ENCODE measurements at places on chromosomes 1 and 21. TPM values are rescaled to one million over a fixed set of nuclear protein-coding genes. Genes with fewer than 3 reads are reported as not detected.

DNA sequence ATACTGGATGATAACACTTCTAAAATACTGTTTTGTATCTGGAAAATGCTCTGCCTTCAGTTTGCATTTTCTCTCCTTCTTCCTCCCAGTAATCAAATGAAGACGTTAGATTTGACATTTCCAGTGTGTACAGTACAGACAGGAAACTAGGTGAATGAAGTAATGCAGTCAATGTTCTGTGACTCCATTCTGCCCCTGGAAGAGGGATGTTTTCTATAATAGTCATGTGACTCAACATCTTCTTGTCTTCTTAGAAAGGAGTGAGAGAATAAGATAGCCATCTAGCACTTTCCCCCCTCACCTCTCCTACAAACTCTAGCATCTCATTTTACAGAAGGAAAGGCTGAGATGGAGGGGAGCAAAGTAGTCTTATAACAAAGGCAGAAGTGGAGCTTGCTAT, 77.6 kb downstream of the DDR2 start:
- DNase-seq: no peak

MFSD2A gene
- total RNA-seq: 28.7 TPM

PHTF1 gene
- total RNA-seq: 17.5 TPM

DNA sequence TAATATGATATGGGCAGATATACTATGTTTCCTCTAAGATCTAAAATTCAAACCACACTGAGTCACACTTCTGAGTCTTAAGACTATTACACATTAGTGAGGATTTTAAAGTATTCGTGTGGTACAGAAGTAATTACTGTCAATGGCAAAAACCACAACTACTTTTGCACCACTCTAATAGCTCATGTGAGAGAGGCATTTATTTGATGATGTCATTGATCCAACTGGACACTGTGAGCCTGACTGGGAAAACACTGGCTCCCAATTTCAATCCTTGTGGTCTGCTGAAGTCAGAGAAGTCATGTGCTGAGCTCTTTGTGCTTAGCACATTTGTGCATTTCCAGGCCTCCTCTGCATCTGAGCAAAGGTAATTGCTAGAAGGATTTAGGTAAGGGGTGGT, 377.8 kb downstream of the USH2A start:
- DNase-seq: no peak

DNA sequence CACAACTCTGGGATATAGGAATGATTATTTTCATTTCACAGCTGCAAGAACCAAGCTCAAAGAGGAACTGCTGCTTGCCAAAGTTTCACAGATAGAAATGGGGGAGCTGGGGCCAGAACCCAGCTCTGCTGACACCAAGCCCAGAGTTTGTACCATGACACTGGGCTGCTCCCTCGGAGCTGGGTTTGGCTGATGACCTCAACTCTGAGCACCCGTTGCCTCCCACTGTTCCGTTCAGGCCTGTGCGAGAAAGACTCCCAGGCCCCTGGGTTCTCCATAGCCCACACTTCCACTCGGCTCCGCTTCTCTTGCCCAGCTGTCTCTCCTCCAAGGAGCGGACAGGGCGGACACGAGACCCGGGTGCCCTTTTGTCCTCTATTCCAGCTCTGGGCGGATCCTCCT, 55.2 kb downstream of the NGF start:
- no peak for DNase-seq

S100A5 gene
- 0.61 TPM for total RNA-seq

Measured in CD8-positive, alpha-beta memory T cell (primary cell).